ENCODE measurements at places on chromosomes 5 and 9.

GRCh38 chr9:95457769-95458168 is 59.0 kb downstream of the PTCH1 start:
- DNase-seq, result no peak

- no peak for DNase-seq
Measured at GRCh38 chr5:107263387-107264018, 407.2 kb downstream of the EFNA5 start.

DNA sequence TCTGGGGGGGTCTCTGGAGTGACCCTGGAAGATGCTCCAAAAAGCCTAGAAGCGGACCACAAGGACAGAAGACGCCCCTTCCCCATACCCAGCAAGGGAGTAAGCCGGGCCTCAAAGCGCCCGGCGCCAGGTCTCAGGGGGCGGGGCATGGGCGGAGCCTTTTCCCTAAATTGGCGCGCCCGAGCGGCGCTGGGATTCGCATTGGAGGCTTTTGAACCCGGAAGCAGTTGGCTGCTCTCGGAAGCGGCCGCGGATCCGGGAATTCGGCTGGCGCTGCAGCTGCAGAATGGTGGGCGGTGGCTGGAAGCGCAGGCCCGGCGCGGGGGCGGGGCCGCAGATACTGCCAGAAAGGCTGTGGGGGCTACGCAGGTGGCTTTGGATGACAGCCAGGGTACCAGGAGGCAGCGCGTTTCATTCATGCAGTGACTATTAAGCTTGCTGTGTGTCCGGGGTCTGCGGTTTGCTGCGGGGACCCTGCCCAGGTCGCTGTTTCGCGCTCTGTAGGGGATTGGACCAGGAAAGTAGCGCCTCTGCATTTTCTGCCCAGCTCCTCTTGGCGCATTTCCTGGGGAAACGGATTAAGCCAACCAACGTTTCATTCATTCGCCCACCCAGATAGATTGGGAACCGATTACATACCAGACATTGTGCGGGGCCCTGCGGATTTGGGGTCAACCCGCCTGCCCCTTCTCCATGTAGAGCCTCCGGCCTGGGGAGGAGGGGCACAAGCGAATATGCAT is 83.0 kb upstream of the FREM1 start:
- DNase-seq, result peak; percentile 9

DNA sequence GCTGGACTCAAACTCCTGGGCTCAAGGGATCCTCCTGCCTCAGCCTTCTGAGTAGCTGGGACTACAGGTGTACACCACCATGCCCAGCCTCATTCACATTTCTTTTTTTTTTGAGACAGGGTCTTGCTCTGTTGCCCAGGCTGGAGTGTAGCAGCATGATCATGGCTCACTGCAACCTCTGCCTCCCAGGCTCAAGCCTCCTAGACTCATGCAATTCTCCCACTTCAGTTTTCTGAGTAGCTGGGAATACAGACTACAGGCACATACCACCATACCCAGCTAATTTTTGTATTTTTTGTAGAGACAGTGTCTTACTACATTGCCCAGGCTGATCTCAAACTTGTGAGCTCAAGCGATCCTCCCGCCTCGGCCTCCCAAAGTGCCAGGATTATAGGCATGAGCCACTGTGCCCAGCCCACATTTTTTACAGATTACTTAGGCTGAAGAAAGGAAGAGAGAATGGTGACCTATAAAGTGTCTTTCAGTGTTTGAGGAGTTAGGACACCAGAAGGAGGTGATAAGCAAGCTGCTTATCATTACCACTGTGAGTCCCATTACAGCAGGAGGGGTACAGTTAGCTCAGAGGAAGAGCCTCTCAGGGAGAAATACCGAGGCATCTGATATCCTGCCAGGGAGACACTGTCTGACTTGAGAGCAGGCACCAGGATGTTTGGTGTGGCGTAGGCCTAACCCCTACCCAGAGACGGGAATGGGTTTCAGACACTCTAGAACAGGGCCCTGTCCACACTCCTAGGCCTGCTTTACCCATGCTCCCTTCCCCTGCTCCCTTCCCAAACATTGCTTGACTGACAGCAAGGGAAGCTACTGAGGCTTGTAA is 9.7 kb downstream of the FAXDC2 start:
- DNase-seq, result no peak

GRCh38 chr9:73137914-73138313 is 13.8 kb upstream of the ANXA1 start:
- no peak for DNase-seq

DNA sequence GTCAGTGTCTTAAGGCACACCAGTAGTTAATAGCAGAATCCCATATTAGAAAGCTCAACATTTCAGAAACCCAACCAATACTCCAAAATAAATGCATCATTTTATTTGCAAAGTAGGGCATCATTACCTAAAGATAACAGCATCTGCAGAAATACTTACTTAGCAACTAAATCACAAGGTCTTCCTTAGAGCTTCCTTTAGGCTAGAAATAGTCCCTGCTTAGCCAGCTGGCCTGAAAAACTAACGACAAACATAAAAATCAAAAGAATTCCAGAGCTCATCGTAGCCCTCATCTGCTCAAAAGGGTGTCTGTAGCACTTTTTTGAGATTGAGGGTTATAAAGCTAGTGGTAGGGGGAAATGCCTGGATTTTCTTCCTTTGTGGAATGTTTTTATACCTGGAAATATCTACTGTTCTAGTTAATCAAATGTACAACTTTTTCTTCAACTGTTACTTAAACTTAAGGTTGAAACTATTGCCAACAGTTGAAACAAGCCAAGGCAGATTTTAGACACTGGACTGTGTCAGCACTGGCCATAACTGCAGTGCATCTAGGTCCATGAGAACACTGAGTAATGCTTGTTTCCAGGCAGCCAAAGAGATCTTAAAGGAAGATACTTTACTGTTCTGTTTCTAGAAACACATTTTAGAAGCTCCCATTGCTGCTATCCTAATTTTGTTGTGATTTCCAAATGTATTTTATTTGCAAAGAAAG is 129.4 kb upstream of the RASA1 start:
- DNase-seq, result no peak

DNA sequence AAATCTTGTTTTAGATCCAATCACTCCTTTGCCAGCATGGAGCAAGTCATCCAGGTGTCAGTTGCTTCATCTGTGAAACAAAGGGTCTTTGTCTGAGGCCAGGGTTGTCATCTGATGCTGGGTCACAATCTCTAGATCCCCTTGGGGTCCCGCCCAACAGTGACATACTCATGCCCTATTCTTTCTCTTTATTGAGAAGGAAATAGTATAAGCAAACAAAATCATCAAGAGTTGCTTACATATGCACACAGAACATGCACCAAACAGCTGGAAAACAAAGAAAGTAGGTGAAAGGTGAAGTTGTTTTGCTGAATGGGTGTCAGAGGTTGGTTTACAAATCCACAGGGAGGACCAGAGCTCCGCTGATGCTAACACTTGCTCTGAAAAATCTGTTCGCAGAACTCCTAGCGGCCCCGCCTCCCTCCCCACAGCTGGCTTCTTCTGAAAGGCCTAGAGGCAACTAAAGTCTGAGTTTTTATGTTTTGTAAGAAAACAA is 106.1 kb upstream of the SLC44A1 start:
- no peak for DNase-seq

- DNase-seq, result no peak
Measured at GRCh38 chr9:92236465-92236864, 57.0 kb downstream of the IARS1 start.

DNA sequence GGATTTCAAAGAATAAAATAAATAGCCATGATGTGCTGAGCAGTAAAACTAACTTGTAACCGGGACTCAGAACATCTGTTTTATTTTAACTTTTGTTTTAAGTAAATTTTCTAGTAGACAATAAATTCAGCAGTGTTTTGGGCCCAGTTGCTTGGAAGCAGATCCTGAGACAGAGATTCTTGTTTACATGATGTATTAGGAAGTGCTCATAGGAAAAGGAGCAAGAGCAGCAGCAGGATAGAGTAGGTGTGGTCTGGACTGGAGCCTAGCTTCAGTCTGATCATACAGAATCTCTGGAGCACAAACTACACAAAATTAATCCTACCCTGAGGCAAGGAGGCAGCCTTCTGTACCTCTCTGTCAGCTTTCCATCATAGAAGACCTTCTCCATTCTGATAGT is 139.2 kb upstream of the CCNH start:
- no peak for DNase-seq

DNA sequence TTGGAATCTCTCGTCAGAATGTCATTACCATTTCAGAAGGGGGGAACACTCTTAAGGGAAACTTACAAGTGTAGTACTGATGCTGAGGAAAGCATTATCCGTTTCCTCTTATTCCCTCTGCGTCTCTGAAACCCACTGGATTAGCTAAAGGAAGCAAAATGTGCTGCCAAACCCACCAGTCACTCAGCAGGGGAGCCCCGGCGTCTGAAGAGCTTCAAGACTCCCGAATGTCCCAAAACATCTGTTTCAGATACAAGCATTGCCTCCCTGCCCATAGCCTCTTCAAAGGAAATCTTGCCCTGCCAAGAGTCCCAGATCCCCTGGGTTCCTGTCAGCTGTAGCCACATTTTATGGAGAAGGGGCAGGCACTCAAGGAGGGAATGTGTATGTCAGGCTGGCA is 1.0 kb upstream of the HCN1 start:
- DNase-seq, result no peak

- no peak for DNase-seq
Measured at GRCh38 chr9:110131499-110131898, 76.5 kb downstream of the C9orf152 start.

DNA sequence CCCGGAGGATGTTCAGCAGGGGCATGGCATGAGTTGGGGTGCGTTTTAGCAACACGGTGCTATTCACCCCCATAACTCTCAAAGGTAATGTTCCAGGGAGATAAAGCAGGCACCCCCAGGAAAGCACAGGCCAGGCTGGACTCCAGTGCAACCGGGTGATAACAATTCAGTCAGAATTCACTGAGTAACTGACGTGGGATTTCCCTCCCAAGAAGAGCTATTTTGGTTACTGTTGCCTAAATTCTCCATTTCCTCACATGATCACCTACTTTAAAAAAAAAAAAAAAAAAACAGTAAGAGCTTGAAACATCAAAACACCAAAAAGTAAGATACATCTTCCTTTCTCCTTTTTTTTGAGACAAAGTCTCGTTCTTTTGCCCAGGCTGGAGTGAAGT is 137.6 kb upstream of the WWC1 start:
- no peak for DNase-seq

DNA sequence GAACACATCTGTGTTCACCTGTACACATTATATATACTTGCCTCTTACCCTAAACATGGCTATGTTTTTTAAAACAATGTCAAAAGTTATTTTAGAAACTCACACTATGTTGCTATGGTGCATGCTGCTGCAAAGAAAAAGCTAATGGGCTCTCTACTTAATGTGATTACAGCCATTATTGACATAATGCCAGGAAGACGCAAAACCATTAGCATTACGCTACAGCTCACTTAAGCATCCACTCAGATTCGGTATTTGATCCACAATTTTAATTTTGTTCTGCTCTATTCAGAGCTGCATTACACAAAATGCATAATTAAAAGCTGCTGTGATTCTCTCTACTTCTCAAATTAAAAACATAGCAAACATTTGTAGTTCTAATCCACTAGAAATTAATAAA is 395.2 kb downstream of the BNC2 start:
- no peak for DNase-seq

DNA sequence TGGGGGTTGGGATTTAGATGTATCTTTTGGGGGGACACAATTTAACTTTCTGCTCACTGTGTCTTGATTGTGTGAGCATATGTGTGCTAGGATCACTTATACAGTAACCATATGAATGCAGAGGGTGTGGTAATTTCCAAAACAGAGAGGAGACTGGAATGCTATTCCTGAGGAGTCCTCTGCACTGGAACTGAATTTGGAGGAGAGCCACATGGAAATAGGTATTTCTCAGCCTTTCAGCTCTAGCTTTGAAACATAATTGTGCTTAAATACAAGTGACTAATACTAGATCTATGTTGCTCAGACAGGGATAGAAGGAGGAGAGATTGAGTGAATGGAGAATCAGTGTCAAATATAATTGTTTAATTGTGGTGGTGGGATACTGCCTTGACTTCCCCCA is 45.5 kb downstream of the FOCAD start:
- DNase-seq, result no peak

DNA sequence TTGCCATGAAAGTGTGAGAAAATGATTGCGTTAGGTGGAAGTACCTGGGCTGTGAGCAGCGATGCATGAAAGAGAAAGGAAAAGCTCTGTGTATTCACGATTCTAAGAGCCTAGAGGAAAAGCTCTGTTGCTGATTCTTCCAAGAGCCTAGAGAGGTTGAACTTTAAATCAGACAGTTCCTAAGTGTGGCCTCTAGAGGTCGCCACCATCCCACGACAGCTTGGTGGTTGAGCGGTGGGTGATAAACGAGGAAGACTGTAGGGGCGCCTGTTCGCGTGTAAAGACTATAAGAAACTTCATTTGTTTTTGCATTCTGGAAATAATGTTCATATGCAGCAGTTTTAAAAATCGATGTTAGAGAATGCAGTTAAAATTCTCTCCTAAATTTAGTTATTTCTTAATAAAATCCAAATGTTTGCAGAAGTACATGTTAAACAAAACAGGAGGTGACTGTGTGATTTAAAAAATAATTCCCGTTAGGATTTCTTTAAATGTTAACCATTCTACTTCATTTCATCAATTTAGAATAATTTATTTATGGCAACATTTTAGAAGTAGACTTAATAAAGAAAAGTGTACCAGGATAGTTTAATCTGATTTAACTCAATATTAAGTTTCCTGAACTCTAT is 107.7 kb downstream of the TENT4A start:
- DNase-seq, result no peak

- no peak for DNase-seq
Measured at GRCh38 chr9:5543875-5544702, 33.8 kb downstream of the PDCD1LG2 start.

- DNase-seq, result no peak
Measured at GRCh38 chr9:121827251-121827967, 176.0 kb downstream of the DAB2IP start.

DNA sequence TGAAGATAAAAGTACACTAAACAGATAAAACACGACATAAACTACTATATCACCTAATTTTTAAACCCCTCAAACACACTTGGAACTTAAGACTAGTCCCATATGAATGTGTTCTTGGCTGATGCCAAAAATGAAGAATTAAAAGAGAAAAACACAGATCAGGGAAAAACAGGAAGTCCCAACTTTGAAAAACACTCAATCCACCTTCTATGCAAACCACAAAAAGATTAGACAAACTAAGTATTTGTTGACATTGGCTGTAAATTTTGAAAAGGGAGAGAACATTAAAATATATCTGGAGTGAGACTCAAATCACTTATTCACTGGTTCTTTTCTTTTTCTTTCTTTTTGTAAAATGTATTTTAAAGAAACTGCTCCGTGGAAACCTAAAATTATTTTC is 81.4 kb downstream of the ANKH start:
- DNase-seq, result no peak

DNA sequence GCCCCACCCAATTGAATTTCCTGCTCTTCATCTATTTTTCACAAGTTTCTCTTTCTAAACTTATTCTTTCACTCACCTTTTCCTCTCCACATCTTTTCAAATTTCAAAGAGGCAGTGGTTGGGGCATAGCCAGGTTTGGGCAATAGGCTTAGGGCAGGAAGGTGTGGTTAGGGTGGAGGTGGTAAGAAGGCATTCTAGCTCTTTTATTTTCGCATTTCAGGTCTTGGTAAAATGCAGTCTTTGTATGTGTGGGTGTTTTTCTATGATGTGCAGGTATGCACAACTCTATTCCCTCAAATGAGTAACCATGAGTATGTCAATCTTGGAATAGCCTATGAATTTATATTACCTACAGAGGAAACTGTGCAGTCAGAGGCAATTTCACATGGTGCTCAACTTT is 129.8 kb upstream of the IFNE start:
- no peak for DNase-seq

GRCh38 chr5:73327908-73328455 is 120.6 kb downstream of the FOXD1 start:
- no peak for DNase-seq

Data from T-helper 1 cell (primary cell).